ENCODE measurements at places on chromosomes 4 and X.

DNA sequence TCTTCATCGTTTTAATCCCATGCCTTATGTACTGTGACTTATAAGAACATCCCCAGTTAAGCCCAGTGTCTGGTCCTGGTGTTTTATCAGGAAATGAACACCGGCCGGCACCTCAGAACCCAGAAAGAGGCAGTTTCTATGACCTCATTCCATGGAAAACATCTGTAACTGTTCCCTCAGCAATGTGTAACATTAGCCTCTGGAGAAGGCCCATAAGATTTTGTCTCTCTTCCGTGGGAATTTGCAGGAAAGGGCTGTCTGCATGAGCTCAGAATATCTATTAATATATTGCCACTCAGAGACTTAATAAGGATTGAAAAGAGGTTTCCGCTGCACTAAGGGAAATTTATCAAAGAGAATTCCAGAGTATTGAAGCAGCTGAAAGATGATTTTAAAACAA, 3.1 kb upstream of the TCEANC start:
- no peak for ATAC-seq
- no peaks in the 10 kb centered on the region for H3K27me3 ChIP-seq
- no peak overlapping the region for H3K4me3 ChIP-seq

DNA sequence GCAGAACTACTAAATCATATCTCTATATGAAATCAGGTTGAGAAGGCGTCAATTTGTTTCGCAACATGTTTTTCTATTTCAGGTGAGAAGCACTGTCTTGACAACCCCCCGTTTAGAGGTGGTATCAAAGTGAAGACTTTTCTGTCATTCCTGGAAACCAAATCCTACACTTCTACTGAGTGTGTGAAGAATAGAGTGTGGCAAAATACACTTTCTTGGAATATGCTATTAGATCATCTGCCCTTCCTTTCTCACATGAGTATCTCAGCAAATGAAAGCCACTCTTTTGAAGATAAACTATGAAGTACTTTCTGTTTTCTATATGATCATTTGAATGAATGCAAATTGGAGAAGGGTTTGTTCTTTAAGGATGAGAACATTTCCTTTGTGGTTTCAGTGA, 174.0 kb upstream of the FMR1 start:
- no peak overlapping the region for H3K4me3 ChIP-seq
- no peak for ATAC-seq
- H3K36me3 ChIP-seq: no peaks in the 10 kb centered on the region
- no peaks in the 10 kb centered on the region for H3K27me3 ChIP-seq
- H3K4me1 ChIP-seq: no peaks in the 10 kb centered on the region

DNA sequence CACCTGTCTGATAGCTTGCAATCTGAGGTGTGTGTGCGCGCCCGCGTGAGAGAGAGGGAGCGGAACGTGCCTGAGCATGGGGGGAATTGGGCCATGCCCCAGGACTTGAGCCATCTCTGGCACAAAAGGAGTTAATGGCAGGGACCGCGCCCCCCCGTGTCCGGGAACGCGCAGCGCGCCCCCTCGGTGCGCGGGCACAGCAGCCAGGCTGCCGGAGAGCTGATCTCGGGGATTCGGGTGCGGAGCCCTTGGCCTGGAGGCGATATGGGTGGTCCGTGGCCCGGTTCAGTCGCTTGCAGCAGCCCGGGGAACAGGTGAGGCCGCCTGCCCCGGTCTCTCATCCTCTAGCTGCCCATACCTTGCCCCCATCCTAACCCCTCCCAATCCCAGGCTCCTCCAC, at the start of gene NLGN3:
TSS of gene NLGN3 (plus strand) at position 191 of the 400 bp plus-strand sequence. CDS start 2,909 bp downstream, outside the sequence.
- peak within 1 kb of the TSS; percentile 44 for H3K4me3 ChIP-seq
- ATAC-seq: no peak
- no peak within 1 kb of the TSS for H3K27ac ChIP-seq

DNA sequence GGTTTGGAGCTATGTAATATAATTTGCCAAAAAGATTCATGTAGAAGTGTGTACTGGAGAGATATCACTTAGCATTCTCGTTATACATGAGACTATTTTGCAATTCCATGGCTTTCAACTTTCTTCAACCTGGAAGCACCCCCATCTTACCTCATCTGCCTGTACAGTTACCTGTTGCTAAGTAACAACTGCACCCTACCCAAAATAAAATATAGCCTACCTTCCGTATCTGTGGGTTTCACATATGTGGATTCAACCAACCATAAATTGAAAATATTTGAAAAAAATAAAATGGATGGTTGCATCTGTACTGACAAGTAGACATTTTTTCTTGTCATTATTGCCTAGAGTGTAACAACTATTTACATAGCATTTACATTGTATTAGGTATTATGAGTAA, 278.3 kb downstream of the PPP1R2C start:
- no peaks in the 10 kb centered on the region for H3K36me3 ChIP-seq
- no peak overlapping the region for H3K27ac ChIP-seq
- ATAC-seq: no peak
- no peaks in the 10 kb centered on the region for H3K27me3 ChIP-seq
